ENCODE measurements at places on chromosomes 2 and 18.

DNA sequence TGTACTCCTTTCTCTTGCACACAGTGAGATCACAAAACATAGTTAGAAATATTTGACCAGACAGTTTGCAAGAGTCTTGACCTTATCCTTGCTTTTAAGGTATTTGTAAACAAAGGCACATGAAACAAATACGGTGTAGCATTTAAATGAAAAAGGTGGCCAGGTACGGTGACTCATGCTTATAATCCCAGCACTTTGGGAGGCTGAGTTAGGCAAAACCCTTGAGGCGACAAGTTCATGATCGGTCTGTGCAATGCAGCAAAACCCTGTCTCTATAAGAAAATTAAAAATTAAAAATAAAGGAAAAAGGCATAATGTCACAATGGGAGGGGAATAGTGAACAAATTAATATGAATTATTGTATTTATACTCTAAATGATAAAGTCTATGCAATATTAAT lies 109.5 kb upstream of the PIK3C3 start:
- DNase-seq: no peak

- DNase-seq: peak; percentile 10
Measured at GRCh38 chr18:3450799-3451182, 819 bp downstream of the TGIF1 start.

DNA sequence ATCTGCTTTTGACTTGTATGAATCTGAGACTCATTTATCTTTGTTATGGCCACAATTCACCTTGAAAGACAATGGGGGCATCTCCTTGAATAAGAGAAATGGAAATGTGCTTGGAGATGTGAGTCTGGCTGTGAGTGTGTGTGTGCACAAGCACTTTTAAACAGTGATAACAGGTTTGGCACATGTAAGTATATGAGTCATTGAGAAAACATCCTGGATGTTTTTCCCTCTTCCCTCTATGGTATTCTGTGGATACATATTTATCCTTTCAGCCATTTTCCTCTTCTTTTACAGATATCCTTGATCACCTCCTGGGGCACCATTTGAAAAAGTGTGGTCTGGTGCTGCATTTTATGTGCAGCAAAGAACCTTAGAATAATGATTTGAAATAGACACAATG lies 317.3 kb upstream of the THUMPD2 start:
- no peak for DNase-seq

- DNase-seq: peak; percentile 47
Measured at GRCh38 chr2:112032689-112033465, 22.2 kb upstream of the TMEM87B start.

- DNase-seq: no peak
Measured at GRCh38 chr18:48460929-48461583, 51.9 kb upstream of the ZBTB7C start.

DNA sequence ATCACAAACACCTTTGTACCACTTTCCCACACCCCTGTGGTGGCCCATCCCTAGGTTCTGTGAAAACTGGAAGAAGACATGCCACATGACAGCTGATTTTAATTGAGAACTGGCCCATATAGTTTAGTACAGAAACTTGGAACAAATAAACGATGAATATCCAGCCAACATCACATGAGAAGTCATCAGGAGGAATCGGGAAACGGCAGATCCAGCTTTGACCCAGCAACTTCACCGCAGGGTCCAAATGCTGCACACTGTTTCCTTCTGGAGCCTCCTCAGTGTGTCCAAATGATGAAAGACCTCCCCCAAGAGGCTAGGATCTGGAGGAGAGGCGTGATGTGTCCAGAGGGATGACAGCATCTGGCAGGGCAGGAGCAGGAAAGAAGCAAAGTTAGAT lies 75.5 kb downstream of the COPS8 start:
- no peak for DNase-seq

GRCh38 chr2:169641464-169641863 lies 52.7 kb downstream of the CFAP210 start:
- no peak for DNase-seq

DNA sequence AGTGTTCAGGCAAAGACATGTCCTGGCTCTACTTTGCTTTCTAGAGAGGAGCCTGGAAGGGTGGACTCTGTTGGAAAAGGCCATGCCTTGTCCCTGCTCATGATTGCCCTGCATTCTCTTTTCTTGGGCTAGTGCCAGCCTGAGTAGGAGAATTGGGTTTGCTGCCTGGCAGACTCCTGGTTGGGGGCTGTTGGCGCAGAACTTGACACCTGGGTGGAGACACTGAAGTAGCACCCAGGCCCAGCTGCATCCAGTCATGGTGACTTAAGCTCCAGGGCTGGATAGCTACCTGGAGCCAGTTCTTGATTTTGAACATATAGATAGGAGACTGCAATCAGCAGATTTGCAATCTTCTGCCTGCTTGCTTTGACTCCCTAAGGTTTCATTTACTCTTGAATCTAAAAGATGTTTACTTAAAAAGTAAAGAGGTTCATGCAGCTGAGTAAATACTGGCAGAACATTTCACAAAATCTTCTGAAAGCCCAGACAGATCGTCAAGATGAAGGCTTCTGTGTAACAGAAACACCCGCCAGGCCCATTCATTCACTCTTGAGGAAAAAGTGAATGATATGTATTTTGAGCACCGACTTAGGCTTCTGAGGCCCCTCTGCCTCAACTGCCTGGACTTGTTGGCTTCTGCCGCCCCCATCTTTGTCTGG lies 38.0 kb upstream of the YWHAQ start:
- DNase-seq: no peak

GRCh38 chr2:237154884-237155851 lies 69.5 kb downstream of the COPS8 start:
- no peak for DNase-seq

GRCh38 chr18:76209597-76209996 lies 285.4 kb downstream of the ZNF516 start:
- peak; percentile 8 for DNase-seq

DNA sequence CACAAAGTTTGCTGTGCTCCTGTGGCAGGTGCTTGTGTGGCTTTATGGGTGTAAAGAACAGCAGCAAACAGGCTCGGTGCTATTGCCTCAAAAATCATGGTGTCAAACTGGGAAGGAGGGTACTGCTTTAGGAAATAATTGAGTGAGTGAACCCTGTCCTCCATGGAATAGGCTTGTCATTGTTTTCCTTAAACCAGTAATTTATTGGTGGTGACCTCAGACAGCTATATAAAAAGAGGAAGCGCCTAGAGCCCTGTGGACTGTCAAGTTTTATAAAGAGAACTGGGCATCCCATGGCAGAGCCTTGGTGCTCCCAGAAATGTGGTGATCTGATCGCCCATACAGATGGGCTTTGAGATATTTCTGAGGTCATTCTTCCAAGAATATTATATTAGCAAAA lies 4.7 kb upstream of the CXCR4 start:
- no peak for DNase-seq

DNA sequence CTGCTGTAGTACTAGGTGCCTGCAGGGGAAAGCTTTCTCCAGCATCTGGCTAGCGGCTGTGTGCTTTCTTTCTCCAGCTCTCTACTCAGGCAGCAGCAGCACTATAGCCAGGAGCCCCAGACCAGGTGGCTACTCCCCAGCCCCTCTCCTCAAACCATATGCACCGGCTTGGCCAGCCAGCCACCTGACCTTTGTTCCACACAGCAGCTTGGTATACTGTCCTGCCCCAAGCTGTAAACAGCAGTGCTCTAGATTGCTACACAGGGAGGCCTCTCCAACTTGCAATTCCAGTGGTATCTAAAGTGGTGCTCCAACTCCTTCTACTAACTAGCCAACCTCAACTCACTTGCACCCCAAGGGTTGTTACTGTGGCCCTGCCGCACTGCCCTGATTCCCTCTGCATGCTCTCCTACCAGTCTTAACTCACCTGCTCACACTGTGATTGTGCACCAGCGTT lies 19.6 kb downstream of the LDAH start:
- DNase-seq: no peak

GRCh38 chr18:26655525-26656430 lies 107.4 kb upstream of the KCTD1 start:
- no peak for DNase-seq

- DNase-seq: peak; percentile 61
Measured at GRCh38 chr2:82790206-82791021, 1668.7 kb downstream of the SUCLG1 start.

DNA sequence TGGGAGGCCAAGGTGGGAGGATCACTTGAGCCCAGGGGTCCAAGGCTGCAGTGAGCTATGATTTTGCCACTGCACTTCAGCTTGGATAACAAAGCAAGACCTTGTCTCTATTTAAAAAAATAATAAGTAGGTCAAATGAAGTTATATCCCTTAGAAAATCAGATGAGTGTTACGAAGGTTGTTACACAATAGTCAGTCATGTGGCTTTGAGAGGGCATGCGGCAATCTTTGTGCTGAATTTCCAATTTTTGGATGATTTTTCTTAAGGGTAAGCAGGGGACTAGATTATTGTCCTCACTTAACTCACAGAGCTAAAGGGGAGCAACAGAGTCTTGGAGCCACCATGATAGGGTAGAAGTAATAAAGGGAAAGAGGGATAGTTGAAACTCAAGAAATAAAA lies 71.8 kb downstream of the B3GNT2 start:
- DNase-seq: no peak

- no peak for DNase-seq
Measured at GRCh38 chr18:56986829-56987228, 160.1 kb upstream of the BOD1L2 start.

GRCh38 chr2:120798567-120799247 lies 63.0 kb downstream of the GLI2 start:
- DNase-seq: no peak

GRCh38 chr18:55484773-55485172 lies 103.2 kb downstream of the TCF4 start:
- DNase-seq: no peak

- no peak for DNase-seq
Measured at GRCh38 chr18:2893676-2894075, 46.9 kb downstream of the EMILIN2 start.

DNA sequence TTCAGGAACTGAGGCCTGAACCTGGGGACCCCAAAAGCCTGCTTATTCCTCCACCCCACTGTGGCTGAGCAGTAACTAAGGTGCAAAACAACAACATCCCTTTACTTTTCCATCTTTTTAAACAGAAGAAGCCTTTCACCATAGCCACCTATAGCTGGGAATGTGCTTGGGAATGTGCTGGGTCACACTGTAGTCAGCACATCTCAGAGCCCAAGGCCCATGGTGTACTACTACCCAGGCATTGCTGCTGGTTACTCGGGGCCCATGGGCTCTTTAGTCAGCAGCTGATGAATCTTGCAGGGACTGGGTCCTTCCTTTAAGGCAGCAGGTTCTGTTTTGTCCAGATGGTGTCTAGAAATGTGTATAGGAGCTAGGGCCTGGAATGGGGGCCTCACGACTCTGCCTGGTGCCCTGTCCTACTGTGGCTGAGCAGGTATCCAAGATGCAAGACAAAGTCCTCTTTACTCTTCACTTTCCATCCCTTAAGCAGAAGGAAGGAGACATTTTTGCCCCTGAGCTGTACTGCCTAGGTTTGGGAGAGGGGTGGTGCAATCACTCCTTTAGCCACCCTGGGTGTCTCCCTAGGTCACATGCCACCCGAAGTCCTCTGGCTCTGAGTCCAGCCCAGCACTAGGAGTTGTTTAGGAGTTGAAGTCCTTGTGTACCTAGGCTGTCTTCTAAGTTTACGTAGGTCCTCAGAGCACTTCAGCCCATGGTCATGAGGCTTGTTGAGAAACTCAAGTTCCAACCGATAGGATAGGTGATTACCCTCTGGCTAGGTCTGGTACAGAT lies 70.1 kb downstream of the OXER1 start:
- DNase-seq: no peak

GRCh38 chr2:172366596-172367150 lies 60.7 kb upstream of the ITGA6 start:
- DNase-seq: no peak

GRCh38 chr2:30681022-30681421 lies 126.2 kb downstream of the CAPN13 start:
- no peak for DNase-seq

- no peak for DNase-seq
Measured at GRCh38 chr2:45191976-45192375, 182.7 kb upstream of the SIX2 start.

DNA sequence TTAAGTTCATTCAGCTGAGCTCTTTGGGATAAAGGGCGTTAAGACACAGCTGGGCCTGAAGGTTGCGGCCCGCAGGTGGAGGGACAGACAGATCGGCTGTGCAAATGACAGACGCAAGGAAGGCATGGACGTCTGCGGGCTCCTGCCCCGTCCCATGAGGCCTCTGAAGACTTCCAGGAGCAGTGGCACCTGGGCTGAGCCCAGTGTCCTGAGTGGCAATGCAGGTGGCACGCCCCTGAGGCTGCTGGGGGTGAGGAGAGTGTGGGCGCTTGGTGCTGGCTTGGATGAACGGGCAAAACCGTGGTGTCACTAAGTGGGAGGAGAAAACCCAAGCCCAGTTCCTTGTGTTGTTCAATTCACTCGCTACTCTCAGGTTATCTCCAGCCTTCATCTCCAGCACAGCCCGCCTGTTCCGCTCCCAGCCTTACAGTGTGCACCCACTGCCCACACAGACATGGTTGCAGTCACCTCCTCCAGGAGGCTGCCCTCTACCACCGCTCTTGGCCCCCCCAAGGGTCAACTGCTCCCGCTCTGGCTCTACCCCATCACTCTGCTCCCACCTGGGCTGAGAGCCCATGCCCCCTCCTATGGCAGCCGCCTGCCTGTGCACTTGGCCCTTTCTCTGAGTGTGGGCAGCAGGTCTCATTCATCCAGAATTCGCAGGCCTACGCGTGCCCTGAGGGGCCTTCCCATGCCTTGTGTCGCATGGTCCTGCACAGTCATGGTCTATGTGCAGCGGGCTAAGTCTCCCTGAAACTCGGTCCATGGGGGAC lies 50.3 kb downstream of the PTGR3 start:
- DNase-seq: no peak

- no peak for DNase-seq
Measured at GRCh38 chr2:64607381-64608304, 46.1 kb downstream of the SERTAD2 start.

GRCh38 chr2:62663411-62663810 lies 42.1 kb upstream of the EHBP1 start:
- peak; percentile 96 for DNase-seq

DNA sequence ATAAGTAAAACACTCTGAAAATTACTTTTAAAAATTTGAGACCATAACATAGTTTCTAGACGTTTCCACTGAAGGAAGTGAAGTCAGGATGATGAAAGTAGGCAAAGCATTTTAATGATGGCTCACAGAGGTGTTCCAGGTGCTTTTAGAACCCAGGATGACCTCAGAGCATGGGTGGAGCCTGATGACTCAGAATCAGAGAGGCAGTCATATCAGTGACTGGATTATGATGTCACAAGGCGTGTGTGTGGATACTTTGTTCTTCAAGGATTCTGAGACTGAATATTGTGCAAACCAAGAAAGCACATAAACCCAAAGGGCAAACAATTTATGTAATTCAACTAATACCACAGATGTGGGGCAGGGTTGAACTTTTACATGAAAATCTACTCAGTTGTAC lies 208.0 kb upstream of the FBXO11 start:
- peak; percentile 55 for DNase-seq

DNA sequence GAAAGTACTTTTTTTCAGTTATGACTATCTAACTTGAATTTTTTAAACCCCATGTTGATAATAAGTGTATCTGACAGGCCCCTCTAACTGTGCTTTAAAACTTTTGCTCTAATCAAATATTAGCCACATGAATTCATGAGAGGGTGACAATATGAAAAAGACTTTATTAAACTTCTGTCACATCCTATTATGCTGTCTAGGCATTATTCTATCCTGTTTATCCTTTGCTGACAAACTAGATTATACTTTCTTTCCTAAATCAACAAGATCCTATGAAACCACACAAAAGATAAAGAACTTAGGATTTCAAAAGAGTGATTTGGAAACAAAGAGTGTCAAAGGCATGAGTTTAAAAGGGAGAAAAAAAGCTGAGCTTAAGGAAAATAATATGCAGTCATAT lies 57.8 kb downstream of the ST6GAL2 start:
- no peak for DNase-seq

Measured in GM04504 (cell line).